ENCODE measurements at places on chromosomes 2 and 18. TPM values are rescaled to one million over a fixed set of nuclear protein-coding genes. Genes with fewer than 3 reads are reported as not detected.

Gene RAX
- not detected for polyA plus RNA-seq

Gene ASTL
- polyA plus RNA-seq, result not detected

- peaks cover 5% of the 10 kb centered on the region for H3K36me3 ChIP-seq
- H3K4me1 ChIP-seq, result no peaks in the 10 kb centered on the region
- H3K27ac ChIP-seq, result no peak overlapping the region
- no peak for DNase-seq
- H3K27me3 ChIP-seq, result no peaks in the 10 kb centered on the region
Observed at GRCh38 chr18:22988208-22988607, 55.1 kb downstream of the RBBP8 start.

Gene ACVR1C
- polyA plus RNA-seq, result 0.01 TPM

DNA sequence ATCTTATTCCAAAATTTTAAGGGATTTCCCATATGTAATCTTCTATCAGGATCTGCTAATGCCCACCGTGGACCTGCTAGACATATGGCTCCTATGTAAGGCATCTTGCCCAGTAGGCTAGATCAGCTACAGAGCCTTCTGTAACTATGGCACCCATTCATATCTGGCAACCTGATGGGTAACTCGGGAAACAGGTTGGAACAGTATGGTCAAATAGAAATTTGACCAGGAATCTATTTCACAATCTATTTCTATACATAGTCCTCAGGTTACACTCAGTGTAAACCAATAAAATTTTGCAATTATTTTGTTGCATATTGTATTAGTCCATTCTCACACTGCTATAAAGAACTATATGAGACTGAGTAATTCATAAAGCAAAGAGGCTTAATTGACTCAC lies 93.3 kb downstream of the ST6GAL2 start:
- no peak overlapping the region for H3K4me3 ChIP-seq
- no peaks in the 10 kb centered on the region for H3K36me3 ChIP-seq
- H3K4me1 ChIP-seq, result no peaks in the 10 kb centered on the region

GRCh38 chr2:56191617-56192016 lies 7.8 kb downstream of the CCDC85A start:
- H3K36me3 ChIP-seq, result no peaks in the 10 kb centered on the region
- peaks cover 4% of the 10 kb centered on the region for H3K27me3 ChIP-seq
- peak; percentile 4 for DNase-seq
- H3K4me1 ChIP-seq, result no peaks in the 10 kb centered on the region
- H3K4me3 ChIP-seq, result no peak overlapping the region

- H3K27ac ChIP-seq, result no peak overlapping the region
- H3K4me1 ChIP-seq, result peaks cover 19% of the 10 kb centered on the region
- no peaks in the 10 kb centered on the region for H3K36me3 ChIP-seq
- DNase-seq, result no peak
- H3K27me3 ChIP-seq, result no peaks in the 10 kb centered on the region
Observed at GRCh38 chr18:8999872-9000271, 102.6 kb upstream of the NDUFV2 start.

Gene LOXHD1
- polyA plus RNA-seq, result not detected

DNA sequence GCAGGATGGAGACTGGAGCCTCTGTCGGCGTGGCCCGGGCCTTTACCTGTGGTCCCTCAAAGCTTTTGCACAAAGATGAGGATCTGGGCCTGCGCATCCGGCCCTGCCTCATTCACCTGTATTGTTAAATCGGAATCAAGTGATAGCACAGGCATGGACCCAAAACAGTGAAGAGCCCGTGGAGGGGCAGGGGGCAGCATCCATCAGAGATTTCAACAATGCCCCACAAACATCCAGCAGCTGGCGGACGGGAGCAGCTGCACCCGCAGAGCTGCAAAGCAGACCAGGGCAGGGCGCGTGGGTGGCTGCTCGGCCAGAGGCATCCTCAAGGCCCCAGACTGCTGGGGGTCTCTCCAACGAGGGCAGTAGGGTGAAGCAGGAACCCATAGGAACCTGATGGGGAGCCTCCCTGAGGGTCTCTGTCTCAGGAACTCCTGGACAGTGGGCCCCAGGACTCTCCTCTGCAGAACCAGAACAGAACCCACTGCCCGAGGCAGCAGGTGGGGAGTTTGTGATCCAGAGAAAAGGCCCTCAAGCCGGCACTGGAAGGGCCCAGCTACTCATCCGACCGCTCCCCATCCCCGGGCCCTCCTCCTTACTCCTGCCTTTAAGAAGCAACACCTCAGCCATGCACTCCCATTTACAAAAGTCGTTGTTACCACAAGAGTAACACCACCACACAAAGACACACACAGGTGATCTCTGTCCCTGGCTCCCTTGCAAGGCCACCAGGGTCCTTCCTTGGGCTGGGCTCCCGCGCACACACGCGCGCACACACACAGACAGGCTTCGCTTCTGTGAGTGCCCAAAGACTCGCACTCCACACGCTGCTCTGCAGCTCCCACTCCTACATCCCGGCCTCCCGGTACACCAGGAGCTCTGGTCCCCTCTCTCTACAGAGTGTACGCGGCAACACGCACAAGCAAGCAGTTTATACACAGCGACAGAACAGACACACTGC lies 28.8 kb downstream of the HDAC4 start:
- H3K36me3 ChIP-seq, result peaks cover 25% of the 10 kb centered on the region
- DNase-seq, result no peak
- no peak overlapping the region for H3K27ac ChIP-seq

GRCh38 chr2:173667014-173667413 lies 298.2 kb downstream of the SP3 start:
- H3K4me3 ChIP-seq, result no peak overlapping the region
- no peak overlapping the region for H3K27ac ChIP-seq
- peaks cover 6% of the 10 kb centered on the region for H3K27me3 ChIP-seq
- no peaks in the 10 kb centered on the region for H3K36me3 ChIP-seq

DNA sequence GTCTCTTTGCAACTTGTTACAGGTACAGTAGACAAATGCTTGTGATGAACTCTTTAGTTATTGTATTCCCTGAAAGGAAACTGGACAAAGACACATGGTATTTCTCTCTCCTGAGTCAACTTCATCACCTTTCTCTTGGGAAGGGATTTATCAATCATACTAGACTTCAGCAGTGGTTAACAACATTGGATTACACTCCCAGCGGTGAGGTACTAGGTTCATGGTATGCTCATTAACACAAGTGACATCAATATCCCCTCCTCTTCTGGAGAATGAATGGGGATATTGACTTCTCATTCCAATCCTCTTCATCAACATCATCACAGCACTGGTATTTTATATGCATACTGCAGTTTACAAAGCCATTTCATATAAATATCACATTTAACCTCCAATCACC lies 574.6 kb downstream of the ERBB4 start:
- no peaks in the 10 kb centered on the region for H3K27me3 ChIP-seq
- H3K4me1 ChIP-seq, result no peaks in the 10 kb centered on the region
- no peak for DNase-seq
- H3K36me3 ChIP-seq, result no peaks in the 10 kb centered on the region
- no peak overlapping the region for H3K4me3 ChIP-seq
- H3K27ac ChIP-seq, result no peak overlapping the region

- DNase-seq, result peak; percentile 77
- H3K27ac ChIP-seq, result peak overlapping the region; percentile 21
- no peak overlapping the region for H3K4me3 ChIP-seq
- H3K4me1 ChIP-seq, result peaks cover 36% of the 10 kb centered on the region
Observed at GRCh38 chr2:46798998-46799698, 116.5 kb downstream of the MCFD2 start.

DNA sequence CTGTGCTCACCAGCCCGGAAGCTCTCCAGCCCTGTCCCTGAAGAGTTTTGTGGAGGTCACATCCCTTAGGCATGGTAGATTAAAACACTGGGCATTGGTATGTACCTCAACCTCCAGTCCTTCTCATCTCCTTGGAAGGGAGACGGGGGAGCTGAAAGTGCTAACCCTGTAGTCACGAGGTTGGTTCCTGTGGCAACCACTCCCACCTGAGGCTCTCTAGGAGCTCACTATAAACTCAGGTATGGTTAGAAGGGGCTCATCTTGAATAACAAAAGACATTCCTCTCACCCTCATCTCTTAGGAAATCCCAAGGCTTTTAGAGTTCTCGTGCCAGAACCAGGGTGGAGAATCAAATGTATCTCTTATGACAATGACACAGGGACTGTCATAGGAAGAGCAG lies 43.0 kb upstream of the MGAT4A start:
- H3K27ac ChIP-seq, result no peak overlapping the region
- no peaks in the 10 kb centered on the region for H3K36me3 ChIP-seq
- no peak overlapping the region for H3K4me3 ChIP-seq
- peaks cover 17% of the 10 kb centered on the region for H3K27me3 ChIP-seq
- H3K4me1 ChIP-seq, result no peaks in the 10 kb centered on the region

DNA sequence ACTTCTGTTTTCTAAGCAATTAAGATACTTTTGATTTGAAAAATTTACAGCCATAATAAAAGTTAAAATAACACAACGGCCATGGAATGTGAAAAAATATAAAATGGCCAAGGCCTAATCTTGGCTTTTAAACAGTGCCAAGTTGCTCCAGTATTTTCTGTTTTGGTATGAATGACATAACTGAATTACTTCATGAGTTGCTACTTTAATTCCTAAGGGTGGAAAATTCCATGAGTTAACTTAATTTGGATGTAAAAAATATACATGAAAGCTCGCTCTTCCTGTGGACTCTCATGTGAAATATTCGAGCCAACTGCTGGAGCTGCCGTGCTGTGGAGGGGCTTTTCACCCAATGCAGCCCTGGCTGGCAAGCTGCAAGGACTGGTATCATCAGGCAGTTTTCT lies 286.0 kb upstream of the CCDC68 start:
- H3K36me3 ChIP-seq, result peaks cover 7% of the 10 kb centered on the region
- H3K4me1 ChIP-seq, result peaks cover 13% of the 10 kb centered on the region
- DNase-seq, result peak; percentile 28
- no peak overlapping the region for H3K4me3 ChIP-seq
- no peak overlapping the region for H3K27ac ChIP-seq

- H3K36me3 ChIP-seq, result no peaks in the 10 kb centered on the region
- DNase-seq, result peak; percentile 9
- no peaks in the 10 kb centered on the region for H3K27me3 ChIP-seq
- H3K4me1 ChIP-seq, result peaks cover 6% of the 10 kb centered on the region
Observed at GRCh38 chr2:42230891-42231290, 61.7 kb downstream of the EML4 start.

Gene CACNB4
- polyA plus RNA-seq, result 0.12 TPM

DNA sequence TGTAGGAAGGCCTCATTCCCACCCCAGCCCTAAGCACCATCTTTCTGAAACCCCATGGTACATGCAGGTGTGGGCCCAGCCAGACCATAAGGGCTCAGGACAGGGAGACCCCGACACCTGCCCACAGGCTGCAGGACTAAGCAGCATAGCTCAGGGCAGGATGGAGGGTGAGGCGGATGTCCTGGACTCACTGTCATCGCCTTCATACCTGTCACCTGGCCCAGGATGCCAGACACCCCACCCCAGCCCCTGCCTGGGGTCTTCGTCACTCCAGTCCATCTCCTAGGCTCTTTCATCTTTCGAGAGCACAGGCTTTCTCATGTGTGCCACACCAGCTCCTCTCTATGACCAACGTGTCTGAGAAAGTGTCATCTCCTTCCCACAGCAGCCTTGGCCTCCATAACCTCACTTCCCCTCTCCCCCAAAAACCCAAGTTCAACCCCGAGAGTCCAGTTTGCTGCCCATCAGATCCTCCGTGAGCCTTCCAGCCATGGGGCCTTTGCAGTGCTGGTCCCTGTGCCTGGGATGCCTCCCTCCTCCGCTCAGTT lies 71.5 kb downstream of the EMX1 start:
- H3K4me3 ChIP-seq, result no peak overlapping the region
- H3K4me1 ChIP-seq, result no peaks in the 10 kb centered on the region
- peaks cover 3% of the 10 kb centered on the region for H3K36me3 ChIP-seq
- no peak for DNase-seq
- H3K27ac ChIP-seq, result no peak overlapping the region

Gene DPY30
- 84.1 TPM for polyA plus RNA-seq

GRCh38 chr2:97742381-97742847 lies 29.0 kb downstream of the ZAP70 start:
- H3K27ac ChIP-seq, result no peak overlapping the region
- no peaks in the 10 kb centered on the region for H3K27me3 ChIP-seq
- peaks cover 4% of the 10 kb centered on the region for H3K4me1 ChIP-seq

- DNase-seq, result no peak
- H3K27me3 ChIP-seq, result peaks cover 28% of the 10 kb centered on the region
- H3K36me3 ChIP-seq, result no peaks in the 10 kb centered on the region
- no peak overlapping the region for H3K4me3 ChIP-seq
- H3K27ac ChIP-seq, result no peak overlapping the region
- H3K4me1 ChIP-seq, result peaks cover 2% of the 10 kb centered on the region
Observed at GRCh38 chr2:179855673-179856072, 5.7 kb downstream of the ZNF385B start.

Gene TDRD15
- not detected for polyA plus RNA-seq

- H3K4me1 ChIP-seq, result no peaks in the 10 kb centered on the region
- H3K27ac ChIP-seq, result no peak overlapping the region
- no peak overlapping the region for H3K4me3 ChIP-seq
- H3K27me3 ChIP-seq, result no peaks in the 10 kb centered on the region
- no peaks in the 10 kb centered on the region for H3K36me3 ChIP-seq
Observed at GRCh38 chr2:223122781-223123180, 70.8 kb downstream of the KCNE4 start.

Gene TMEM198
- 2.2 TPM for polyA plus RNA-seq

Gene LIPG
- 0.13 TPM for polyA plus RNA-seq

DNA sequence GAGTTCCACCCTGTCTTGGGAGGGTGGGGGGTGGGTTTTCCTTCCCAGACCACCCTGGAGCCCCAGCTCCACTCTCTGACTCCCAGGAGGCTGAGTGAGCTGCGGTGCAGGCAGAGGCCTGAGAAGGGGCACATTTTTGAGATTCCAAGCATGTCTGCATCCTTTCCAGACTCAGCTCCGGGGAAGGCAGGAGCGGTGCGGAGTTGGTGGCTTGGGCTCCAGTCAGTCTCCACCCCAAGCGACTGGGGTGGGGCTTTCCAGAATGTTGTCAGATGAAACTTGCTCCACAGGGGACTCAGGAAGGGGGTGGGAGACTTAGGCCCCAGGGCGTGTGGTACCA lies 44.2 kb upstream of the HS6ST1 start:
- H3K36me3 ChIP-seq, result no peaks in the 10 kb centered on the region
- peaks cover 16% of the 10 kb centered on the region for H3K4me1 ChIP-seq
- no peak overlapping the region for H3K4me3 ChIP-seq
- H3K27ac ChIP-seq, result peak overlapping the region; percentile 90
- H3K27me3 ChIP-seq, result no peaks in the 10 kb centered on the region

Gene DPP4
- 9.8 TPM for polyA plus RNA-seq

DNA sequence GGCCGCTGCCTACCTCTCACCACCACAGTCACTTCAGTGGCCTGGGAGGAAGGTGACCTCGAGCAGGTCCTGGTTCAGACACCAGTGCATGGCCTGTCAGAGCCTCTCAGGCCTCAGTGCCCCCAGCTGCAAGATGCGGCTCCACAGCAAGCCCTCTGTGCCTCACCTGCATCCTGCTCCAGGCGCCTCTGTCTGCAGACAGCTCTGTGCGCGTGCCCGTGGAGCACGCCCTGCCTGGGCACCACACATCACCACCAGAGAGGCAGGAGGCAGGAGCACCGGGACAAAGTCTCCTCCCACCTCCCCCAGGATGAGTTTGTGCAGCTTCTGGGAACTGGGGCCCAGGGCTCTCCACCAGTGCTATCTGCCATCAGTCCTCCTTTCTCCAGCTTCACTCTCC lies 98.7 kb downstream of the TFCP2L1 start:
- H3K4me3 ChIP-seq, result no peak overlapping the region
- H3K27ac ChIP-seq, result no peak overlapping the region
- DNase-seq, result no peak

All from IMR-90 (cell line).